ENCODE measurements at places on chromosomes 6 and 20. TPM values are rescaled to one million over a fixed set of nuclear protein-coding genes. Genes with fewer than 3 reads are reported as not detected.

GRCh38 chr6:18412644-18413043, 25.5 kb downstream of the RNF144B start:
- no peaks in the 10 kb centered on the region for H3K36me3 ChIP-seq
- no peak overlapping the region for H3K4me3 ChIP-seq
- H3K27me3 ChIP-seq: no peaks in the 10 kb centered on the region
- H3K4me1 ChIP-seq: no peaks in the 10 kb centered on the region
- no peak for DNase-seq

DNA sequence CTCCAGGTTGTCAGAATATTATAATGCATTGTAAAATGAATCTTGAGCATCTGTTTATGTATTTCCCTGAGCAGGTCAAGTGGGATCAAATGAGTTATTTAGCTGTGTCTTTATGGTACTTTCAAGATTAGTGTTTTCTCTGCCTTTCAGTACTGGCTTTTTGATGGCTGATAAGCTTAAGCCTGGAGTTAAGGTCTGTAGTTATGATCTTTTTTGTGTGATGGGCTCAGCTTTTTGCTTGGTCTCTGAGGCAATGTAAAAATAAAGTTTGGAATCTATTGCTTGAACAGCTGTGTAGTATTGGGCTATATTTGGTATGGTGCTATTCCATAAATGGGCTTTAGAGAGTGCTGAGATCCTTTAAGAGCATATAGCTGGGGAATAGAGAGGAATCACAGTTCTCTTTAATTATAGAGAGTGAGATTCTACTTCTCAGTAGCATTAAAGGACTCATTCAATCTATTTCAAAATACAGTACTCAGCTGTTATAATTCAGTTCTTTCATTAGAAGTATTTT, 40.7 kb downstream of the ZNF451 start:
- no peaks in the 10 kb centered on the region for H3K4me1 ChIP-seq
- DNase-seq: no peak
- H3K4me3 ChIP-seq: no peak overlapping the region
- peaks cover 4% of the 10 kb centered on the region for H3K36me3 ChIP-seq
- no peak overlapping the region for H3K27ac ChIP-seq
- no peaks in the 10 kb centered on the region for H3K27me3 ChIP-seq

DNA sequence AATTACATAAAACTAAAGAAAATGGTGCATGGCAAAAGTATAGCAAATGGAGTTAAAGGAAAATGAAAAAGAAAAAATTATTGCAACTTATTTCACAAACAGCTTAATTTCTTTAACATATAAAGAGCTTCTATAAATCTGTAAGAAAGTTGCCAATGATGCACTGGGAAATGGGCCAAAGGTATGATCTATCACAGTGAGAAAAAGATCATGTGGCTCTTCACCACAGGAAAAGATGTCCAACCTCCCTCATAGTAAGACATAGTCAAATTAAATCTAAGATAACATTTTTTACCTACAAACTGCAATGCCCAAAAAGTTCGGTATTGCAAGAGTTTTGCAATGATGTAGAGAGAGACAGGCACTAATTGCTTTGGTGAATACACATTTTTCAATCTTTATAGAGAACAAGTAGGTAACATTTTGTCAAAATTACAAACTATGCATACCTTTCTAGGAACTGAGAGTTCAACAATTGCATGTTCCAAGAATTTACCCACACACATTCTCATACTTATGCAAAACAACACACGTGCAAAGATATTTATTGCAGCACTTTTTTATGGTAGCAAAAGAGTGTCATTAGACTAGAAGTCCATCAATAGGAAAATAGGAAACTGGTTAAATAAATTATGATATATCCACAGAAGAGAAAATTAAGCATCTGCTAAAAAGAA, 372.6 kb downstream of the QKI start:
- no peaks in the 10 kb centered on the region for H3K27me3 ChIP-seq
- H3K4me3 ChIP-seq: no peak overlapping the region
- DNase-seq: no peak
- H3K4me1 ChIP-seq: no peaks in the 10 kb centered on the region
- H3K36me3 ChIP-seq: no peaks in the 10 kb centered on the region
- H3K27ac ChIP-seq: no peak overlapping the region

- no peaks in the 10 kb centered on the region for H3K4me1 ChIP-seq
- H3K27me3 ChIP-seq: no peaks in the 10 kb centered on the region
Measured at GRCh38 chr6:109738255-109738654, 47.2 kb downstream of the FIG4 start.

DNA sequence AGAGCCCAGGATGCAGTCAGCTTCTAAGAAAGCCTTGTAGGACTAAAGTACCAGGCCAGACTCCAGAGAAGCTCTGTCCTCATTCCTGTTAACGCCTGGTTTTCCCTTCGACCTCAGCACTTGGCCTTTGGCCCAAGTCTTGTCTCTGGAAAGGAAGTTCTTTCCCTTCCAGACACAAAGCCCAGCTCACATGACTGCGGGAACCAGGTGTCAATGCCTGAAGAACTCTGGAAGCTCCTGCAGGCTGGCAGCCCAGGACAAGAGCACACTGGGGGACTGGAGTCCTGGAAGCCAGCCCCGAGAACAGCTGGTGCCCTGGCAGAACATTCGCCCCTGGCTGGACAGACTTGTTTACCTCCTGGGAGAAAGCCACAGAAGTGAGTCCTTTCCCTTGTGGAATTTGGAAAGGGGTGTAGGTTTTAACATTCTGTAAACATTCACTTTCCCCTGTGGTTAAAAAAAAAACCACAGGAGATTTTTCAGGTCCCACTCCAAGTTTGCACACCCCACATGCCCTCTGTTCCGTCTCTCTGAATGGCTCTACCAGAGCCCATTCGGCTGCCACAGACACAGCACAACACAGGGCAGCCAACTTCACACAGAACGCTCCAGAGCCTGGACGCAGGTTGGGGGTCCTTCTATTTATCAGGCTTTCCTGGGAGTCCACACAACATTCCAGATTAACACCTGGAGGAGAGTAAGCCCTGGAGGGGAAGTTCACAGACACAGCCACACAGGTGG, 18.1 kb downstream of the ACSS1 start:
- H3K27ac ChIP-seq: peak overlapping the region; percentile 80
- H3K4me1 ChIP-seq: peaks cover 86% of the 10 kb centered on the region
- no peak overlapping the region for H3K4me3 ChIP-seq
- DNase-seq: peak; percentile 61

The PARD6B gene
- total RNA-seq: 5.0 TPM

The C6orf118 gene
- total RNA-seq: 20.7 TPM

The XKR7 gene
- 1.8 TPM for total RNA-seq

DNA sequence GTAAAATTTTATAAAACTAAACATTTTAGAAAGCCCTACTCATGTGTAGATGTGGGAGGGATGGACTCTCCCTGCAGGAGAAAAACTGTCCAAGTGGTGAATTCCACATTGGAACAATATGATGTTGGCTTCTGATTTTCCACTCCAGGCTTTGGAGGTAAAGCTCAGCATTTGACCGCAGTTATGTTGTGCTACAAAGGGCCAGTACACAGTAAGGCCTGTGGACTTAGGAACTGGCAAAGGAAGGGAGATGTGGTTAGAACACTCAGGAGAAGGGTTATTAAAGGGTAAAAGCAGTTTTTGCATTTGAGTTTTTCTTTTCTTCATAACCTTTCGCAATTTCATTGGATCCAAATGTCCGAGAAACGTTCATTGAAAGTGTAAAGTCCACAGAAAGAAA, 150.3 kb upstream of the SASH1 start:
- no peaks in the 10 kb centered on the region for H3K4me1 ChIP-seq
- DNase-seq: no peak

DNA sequence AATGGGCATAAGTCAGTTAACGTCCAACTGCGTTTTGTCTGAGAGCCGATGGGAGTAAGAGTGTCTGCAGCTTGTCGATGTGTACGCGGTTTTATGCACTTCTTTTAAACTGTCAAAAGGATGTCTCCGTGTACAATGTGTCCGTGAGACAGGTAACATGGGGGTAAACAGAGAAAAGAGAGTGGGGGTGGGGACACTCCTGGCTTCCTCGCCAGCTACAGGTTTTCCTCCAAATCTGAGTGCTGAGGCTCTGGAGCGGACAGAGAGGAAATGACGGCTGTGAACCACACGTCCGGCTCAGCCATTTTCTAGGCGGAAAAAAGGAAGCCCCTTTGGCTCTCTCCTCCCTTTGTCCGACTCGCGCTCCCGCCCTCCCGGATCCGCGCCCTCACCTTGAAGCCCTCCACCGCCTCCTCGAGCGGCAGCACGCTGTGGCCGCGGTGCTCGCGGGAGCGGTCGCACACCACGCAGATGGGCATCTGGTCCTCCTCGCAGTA, 916 bp downstream of the TRIM27 start:
- peak overlapping the region; percentile 74 for H3K27ac ChIP-seq
- peak overlapping the region; percentile 73 for H3K4me3 ChIP-seq
- H3K36me3 ChIP-seq: peaks cover 26% of the 10 kb centered on the region
- peaks cover 12% of the 10 kb centered on the region for H3K4me1 ChIP-seq
- DNase-seq: no peak

- no peaks in the 10 kb centered on the region for H3K27me3 ChIP-seq
- H3K4me1 ChIP-seq: peaks cover 3% of the 10 kb centered on the region
- DNase-seq: no peak
- H3K27ac ChIP-seq: no peak overlapping the region
Measured at GRCh38 chr6:139588734-139589593, 214.5 kb upstream of the CITED2 start.

DNA sequence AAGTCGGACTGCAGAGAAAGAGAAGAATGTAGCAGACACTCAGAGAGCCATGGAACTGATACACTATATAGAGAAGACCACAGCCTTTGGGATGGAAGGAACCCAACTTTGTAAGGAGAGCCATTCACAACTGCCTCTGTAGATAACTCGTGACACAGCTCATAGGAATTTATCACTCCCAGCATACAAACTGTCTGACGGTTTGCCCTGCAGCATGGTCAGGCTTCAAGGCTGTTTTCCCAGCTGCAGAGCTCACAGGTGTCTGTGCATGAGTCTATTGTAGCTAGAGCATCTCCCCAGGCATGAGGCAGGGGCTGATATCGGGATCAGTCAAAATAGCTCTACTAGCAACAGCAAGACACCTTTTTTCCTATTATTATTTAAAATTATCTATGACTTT, 130.5 kb upstream of the DTNBP1 start:
- no peaks in the 10 kb centered on the region for H3K27me3 ChIP-seq
- H3K36me3 ChIP-seq: no peaks in the 10 kb centered on the region
- H3K27ac ChIP-seq: no peak overlapping the region
- no peak for DNase-seq
- H3K4me3 ChIP-seq: no peak overlapping the region
- peaks cover 9% of the 10 kb centered on the region for H3K4me1 ChIP-seq

The SYS1 gene
- 19.1 TPM for total RNA-seq

The RNF182 gene
- total RNA-seq: 25.6 TPM

All from spinal cord (tissue), 10 donors.